ENCODE measurements at places on chromosomes 3 and 15.

- DNase-seq, result no peak
Measured at GRCh38 chr3:11944052-11944673, 60.0 kb upstream of the SYN2 start.

DNA sequence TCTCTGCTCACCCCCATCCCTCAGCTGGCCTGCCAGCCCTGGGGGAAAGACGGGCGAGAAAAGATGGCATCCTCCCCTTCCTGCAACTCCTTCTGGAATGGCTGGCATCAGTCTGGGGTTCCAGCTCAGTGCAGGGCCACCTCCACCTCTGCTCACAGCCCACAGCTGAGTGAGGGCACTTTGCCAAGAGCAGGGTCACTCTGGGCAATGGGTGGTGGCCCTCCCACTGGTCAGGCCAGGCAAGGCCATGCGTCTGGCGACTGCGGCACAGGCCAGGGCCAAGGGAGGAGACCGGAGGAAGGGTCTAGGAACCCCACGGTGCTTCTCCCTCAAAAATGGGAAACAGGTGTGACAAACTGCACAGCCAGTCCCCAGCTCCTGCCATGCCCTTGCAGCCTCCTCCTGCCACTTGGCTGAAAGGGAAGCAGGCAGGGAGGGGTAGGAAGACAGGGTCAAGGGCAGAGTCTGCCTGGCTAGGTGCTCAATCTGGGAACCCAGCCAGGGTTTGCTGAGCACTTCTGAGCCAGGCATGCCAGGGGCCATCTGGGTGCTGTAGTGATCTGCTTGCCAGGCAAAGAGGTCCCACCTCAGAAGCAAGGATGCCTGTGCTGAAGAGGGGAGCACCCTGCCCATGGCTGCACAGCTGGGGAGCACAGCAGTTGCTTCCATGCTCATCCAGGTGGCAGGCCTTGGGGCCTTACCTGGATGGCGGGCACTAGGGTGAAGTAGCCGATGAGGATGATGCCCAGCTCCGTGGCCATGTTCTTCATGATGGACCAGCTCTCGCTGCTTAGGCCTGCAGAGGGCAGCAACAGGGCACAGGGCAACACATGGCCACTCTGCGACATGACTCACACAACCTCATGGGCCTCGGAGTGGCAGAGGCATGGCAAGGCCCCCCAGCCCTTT lies 41.2 kb downstream of the PTPN23 start:
- DNase-seq, result no peak

- no peak for DNase-seq
Measured at GRCh38 chr3:174618368-174619080, 240.6 kb upstream of the NAALADL2 start.

DNA sequence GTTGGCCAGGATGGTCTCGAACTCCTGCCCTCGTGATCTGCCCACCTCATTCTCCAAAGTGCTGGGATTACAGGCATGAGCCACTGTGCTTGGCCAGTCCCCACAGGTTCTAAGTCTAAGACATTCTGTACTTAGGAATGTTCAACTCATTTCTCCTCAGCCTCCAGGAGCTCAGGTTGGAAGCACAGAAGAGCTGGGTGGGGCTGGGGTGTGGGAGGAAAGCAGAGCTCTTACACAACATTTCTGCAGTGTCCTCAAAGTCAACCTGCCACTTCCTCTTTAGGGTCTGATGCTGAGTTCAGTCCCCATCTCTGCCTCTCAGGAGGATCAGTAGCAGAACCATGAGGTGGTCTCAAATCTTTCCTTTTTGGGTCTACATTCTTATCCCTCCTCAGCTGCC lies 75.5 kb downstream of the MRPL46 start:
- no peak for DNase-seq

DNA sequence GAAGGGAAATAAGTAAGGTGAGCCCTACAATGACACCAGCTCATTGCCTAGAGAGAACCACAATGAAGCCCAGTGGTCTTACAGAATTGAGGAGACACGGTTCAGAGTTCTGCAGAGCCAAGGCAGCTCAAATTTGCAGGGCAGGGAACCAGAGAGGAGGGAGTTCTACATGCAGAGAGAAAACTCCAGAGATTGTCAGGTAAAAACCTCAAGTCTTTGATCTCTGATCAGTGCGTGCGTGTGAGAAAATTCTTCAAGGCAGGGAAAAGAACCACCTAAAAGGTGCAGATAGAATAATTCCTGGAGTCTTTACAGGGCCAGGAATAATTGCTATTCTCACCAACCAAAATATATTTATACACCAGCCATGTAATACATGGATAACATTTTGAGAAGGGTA lies 88.0 kb upstream of the SNRK start:
- DNase-seq, result no peak

DNA sequence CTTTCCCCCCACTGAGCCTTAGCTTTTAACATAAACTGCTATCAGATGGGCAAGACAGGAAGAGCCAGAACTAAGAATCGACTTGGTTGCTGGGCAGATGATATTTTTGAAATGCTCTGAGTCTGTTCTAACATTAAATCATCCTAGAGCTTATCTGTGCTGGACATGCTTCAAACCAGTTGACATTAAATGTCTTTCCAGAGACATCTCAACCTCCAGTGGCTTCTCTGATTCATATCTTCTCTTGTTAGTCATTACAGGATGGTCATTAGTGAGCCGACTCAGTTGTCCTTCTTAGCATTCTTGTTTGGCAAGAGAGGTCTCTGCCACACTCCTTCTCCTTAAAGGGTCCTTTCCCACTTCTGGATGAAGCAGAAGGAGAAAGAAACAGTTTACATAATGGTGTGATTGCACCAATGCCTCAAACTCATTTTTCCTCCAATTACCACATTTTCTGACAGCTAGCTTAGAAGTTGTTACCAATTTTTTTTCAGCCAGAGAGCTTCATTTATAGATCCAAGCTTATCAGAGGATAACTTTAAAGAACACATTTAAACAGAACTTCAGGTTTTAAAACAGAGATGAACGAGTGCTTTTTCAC lies 21.7 kb upstream of the SYN2 start:
- DNase-seq, result no peak

DNA sequence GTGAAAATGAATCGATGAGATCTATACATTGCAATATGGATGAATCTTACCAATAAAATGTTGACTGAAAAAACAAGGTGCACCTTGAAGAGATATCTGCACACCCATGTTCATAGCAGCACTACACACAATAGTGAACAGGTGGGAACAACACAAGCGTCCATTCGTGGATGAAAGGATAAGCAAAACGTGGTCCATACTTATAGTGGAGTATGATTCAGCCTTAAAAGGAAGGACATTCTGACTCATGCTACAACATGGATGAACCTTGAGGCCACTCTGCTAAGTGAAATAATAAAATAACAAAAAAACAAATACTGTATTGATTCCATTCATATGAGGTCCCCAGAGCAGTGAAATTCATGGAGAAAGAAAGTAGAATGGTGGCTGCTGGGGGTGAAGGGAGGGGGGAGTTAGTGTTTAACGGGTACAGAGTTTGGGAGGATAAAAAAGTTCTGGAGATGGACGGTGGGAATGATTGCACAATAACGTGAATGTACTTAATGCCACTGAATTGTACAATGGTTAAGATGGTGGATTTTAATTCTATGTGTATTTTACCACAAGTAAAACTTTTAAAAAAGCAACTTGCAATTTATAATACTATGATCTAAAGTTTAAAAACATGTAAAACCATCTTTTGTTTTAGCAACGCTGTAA lies 35.6 kb downstream of the IQSEC1 start:
- no peak for DNase-seq

GRCh38 chr3:26256224-26256623 lies 366.3 kb upstream of the LRRC3B start:
- no peak for DNase-seq

GRCh38 chr15:25394898-25395297 lies 43.9 kb downstream of the UBE3A start:
- DNase-seq, result no peak

DNA sequence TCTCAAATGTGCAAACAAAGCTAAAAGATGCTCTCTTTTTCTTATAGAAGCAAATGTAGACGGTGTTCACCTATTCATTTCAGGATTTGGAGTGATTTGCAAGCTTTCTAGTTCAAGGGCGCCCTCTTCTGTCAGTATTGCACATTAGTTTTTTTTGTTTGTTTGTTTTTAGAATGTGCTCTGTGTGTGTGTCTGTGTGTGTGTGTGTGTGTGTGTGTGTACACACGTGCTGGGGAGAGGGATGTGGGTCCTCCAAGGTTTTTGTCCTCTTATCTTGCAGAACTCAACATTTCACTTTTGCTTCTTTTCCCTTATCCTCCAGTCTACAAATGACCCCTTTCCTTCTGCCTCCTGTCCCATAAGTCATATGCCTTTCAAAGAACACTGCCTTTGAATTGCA lies 23.5 kb downstream of the DNAH1 start:
- DNase-seq, result no peak

- no peak for DNase-seq
Measured at GRCh38 chr3:186589121-186589520, 18.6 kb downstream of the DNAJB11 start.

- DNase-seq, result no peak
Measured at GRCh38 chr3:106440672-106441071, 571.9 kb upstream of the CBLB start.

DNA sequence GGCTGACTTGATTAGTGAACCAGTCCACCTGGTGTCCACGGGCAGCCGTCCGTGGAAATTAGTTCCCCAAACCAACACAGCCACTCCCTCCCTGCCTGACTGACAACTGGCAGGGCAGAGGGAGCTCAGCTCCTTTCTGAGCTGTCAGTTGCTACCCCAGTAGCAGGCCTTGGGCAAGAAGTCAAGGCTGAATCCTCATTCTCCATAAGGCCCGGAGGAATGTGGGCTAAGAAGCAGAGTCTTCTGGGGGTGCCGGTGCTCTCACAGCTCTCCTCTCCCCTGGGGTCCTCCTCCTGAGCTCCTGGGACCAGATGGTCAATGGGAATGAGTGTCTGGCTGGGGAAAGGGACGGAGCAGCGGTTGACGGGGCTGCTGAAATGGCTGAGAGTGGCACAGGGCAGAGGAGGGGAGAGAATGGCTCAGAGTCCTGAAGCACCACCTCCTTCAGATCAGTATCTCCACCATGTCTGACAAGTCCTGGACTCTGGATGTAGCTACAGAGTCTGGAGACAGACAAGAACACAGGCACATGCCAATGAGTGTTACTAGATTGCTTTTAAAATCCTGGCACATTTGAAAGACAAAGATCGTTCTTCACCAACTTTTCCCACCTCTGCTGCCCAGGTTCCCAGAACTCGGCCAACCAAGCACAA lies 16.9 kb downstream of the AMOTL2 start:
- no peak for DNase-seq

DNA sequence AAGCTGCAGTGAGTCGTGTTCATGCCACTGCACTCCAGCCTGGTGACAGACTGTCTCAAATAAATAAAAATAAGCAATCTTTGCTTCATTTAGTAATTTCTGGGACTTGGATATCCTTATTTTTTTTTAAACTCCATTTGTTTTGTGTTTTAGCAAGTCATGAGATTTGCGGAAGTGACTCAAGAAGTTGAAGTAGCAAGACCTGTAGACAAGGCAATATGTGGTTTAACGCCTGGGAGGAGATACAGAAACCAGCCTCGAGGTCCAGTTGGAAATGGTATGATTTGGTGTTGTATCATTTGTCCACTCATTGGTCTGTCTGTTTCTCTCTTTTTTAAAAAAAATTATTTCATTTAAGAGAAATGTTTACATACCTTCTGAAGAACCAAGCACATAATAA lies 16.6 kb upstream of the RPLP1 start:
- DNase-seq, result no peak

DNA sequence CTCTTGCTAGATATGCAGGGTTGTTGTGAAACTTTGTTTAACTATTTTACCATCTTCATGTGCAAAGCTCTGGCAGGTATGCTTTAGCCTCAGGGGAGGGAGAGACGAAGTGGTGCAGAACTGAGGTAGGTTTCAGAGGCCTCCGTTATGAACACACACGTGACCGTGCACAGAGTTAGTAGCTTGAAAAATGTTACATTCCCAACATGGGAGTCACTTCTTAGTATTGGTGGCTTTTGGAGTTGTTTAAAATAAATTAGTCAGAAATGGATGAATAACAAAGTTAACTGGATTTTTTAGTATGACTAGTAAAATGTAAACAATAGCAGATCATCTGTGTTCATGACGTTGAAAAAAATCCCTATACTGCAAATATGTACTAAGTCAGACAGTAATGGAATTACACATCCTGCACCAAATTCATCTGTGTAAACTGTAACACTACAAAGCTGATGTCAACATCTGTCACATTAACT lies 279.6 kb downstream of the KLF13 start:
- DNase-seq, result no peak

DNA sequence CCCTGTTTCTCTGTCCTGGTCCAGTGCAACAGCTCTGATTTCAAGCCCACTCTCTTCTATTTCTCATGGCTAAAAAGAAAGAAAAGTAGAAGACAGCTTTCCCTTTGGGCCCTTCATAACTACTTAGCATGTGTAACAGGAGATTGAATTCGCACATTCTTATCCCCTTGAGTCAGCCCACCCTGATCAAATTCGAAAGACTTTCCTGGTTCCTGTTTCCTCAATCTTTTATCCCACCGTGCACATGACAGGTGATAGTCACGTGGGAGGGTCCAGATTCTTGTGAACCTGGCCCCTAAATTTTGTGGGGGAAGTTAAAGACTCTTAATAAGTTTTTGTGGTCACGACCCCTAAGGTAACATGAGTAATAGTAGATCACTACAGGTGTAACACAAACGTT lies 4.7 kb upstream of the CCDC54 start:
- DNase-seq, result no peak

GRCh38 chr3:48560648-48561018 lies 2.9 kb downstream of the UCN2 start:
- DNase-seq, result no peak

GRCh38 chr15:80549191-80549590 lies 145.0 kb downstream of the ARNT2 start:
- DNase-seq, result no peak
